ENCODE measurements at places on chromosomes 1 and 21.

GRCh38 chr1:88685259-88685620, 1.2 kb downstream of the PKN2 start:
- no peak for DNase-seq

- DNase-seq, result no peak
Observed at GRCh38 chr1:166627558-166627957, 211.7 kb upstream of the POGK start.

DNA sequence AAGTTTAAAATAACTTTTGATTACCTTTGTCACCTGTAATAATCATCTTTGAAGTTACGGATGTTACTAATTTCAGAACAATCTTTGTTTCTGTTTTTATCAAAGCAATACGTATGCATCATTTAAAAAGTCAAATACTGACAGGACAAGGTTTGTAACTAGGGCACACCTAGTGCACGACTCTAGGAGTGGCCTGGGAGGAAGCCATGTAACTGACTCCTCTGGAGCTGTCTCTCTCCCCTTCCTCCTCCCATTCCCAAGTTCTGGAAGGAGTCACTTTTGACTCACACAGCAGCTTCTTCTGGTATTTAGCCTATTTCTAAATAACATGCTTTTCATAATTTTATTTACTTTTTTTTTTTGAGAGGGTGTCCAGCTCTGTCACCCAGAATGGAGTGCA, 11.8 kb upstream of the RAP1GAP start:
- no peak for DNase-seq

DNA sequence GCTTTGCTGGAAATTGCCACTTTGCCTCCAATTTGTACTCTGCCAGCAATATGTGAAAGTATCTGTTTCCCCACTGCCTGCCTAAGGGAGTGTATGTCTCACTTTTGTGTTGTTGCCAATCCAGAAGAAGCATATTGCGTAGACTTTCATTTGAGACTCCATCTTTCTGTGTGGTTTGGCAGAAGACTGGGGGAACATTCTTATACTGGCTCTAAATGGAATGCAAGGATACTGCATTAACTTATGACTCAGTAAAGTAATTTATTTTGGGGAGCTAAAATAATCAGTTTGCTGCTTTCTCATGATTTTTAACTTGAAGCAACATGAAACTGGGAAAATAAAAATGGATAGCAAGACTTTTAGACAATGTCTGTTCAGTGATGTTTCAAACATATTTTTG, 107.7 kb upstream of the TMPRSS2 start:
- no peak for DNase-seq

DNA sequence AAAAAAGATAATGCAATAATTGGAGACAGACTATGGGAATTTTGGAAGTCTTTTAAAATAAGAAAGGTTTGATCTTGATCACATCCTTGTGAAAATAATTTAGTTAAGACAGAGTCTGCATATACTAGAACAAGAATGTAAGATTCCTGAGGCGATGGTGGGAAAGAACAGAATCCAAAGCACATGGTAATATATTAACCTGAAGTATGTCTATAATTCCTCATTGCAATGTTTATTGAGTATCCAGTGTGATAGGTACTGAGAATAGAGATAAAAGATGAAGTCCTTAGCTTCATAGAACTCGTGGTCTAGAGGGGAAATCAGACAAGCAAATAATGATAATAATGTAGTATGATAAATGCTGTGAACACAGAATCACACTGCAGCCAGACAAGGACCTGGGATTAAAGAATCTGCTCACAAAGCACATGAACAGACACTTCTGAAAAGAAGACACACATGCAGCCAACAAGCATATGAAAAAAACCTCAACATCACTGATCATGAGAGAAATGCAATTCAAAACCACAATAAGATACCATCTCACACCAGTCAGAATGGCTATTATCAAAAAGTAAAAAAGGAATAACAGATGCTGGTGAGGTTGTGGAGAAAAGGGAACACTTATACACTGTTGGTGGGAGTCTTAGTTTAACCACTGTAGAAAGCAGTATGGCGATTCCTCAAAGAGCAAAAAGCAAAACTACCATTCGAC, 6.9 kb upstream of the ANGPTL3 start:
- DNase-seq, result no peak

- no peak for DNase-seq
Observed at GRCh38 chr1:78624035-78624434, 3.8 kb downstream of the IFI44L start.

DNA sequence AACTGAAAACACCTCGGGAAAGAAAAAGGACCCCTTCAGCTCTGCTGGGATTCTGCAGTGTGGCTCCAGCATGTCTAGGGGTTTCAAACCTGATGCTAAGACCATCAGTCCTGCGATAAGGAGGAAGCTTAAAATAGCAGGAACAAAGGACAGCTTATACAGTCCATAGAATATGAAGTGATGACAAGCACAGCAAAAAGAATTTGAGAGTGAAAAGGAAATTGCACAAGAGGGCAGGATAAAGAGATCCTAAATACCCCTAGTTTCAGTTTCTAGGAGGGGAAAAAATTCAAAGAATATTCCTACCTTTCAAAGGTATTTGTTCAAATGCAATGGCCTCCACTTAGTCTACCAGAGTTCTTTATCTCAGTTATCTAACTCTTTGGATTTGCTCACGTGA, 171.4 kb downstream of the TGFB2 start:
- no peak for DNase-seq

- no peak for DNase-seq
Observed at GRCh38 chr21:16377120-16377658, 647.4 kb downstream of the USP25 start.

DNA sequence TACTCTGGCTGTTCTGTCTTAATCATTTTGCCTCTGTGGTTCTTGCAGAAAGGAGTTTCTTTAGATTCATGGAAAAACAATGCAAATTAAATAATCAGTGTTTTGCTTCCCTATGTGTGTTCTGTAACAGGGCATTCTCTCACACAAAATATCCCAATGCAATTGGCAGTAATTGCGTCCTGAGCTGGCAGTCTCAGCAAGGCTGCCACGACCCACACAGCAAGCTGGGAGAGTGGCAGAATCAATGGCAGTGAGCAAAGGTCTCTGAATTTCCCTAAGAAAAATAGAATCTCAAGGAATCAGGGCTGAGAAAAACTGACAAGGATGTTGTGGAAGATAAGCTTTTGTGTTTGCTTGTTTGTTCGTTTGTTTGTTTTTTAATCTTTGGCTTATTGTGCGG, 198.1 kb upstream of the ST6GALNAC5 start:
- DNase-seq, result no peak

GRCh38 chr1:245279346-245279745, 124.6 kb downstream of the KIF26B start:
- no peak for DNase-seq

Data from activated CD8-positive, alpha-beta T cell treated with anti-CD3 and anti-CD28 coated beads, Interleukin-2, amount 10 ng/mL, durations not matched to agents 7 days and 5 days (primary cell).